ENCODE measurements at places on chromosomes 12 and 14.

DNA sequence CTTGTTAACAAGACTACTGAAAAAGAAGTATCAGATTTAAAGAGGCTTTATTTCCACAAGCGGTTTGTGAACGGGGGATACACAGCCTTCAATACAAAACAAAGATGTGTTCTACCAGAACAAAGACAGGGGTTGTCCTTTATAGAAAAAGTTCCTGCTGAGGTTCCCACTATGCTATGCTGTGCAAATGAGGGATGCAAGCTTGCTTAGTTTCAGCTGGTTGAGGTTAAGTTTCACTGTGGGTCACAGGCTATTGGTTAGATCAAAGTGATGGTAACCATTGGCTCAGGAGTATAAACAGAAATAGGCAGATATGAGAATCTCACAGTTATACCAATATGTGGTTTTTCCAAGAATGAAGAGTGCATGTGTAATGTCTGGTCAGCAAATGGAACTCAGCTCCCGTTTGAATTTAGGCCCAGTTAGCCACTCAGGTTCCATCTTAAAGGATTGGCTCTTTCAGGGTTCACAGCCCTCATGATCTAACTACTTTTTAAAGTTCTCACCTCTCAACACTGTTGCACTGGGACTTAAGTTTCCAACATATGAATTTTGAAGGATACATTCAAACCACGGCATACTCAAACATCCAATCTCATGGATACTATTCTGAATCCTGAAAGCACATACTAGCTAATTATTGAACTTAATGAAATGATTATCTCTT is 215.4 kb upstream of the DCN start:
- DNase-seq: no peak

GRCh38 chr12:50745861-50746260 is 18.0 kb upstream of the ATF1 start:
- no peak for DNase-seq

DNA sequence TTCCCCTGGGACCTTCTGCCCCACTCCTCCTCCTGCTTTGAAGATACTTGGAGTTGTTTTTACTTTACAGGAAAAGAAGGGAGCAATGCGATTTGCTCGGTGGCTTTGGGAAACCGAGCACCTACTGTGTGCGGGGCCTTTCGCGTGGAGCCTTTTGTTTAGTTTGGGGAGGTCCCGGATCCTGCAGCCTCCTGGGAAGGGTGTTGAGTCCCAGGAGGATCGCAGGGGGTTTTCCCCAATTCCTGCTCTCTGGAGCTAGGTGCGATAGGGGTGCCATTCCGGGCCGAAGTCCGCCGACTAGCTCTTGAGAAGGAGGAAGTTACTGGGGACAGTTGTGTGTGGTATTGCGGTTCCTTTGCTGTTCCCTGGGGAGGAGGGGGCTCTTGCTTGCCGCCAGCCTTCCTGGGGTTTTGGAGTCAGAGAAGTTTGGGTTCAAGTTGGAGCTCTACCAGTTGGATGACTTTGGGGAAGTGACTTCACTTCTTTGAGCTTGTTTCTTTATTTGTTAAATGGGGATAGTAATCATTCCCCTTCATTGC is 1.1 kb downstream of the BRI3BP start:
- DNase-seq: no peak

DNA sequence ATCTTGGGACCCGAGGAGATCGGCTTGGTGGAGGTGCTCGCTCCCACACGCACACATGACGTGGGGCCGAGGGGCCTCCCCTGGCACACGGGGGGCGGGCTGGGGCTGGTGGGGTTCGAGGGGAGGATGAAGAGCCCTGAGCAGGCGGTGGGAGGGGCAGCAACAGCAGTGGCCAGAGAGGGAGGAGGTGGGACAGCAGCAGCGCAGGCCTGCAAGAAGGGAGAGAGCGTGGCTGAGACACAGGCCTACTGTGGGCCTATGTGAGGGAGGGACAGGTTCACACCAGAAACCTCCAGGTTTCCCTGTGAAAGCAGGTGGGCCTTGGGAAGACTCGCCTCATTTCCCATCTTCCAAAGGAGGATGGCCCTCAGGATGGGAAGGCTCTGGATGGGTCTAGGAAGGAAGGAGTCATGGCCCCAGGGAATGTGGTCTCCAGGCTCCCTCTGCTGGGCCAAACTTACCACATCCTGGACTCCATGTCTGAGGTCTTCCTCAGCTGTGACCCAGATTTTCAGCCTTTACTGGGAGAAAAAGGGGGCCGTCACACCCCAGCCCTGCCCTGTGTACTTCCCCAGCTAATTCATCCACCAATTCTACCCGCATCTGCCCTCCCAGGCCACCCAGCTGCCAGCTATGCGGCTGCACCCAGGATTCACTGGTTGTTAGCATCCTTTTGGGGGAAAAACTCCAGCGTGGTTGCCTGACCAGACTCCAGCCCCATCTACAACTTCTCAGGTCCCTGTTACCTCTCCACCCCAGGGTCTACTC is 2.8 kb downstream of the PIANP start:
- no peak for DNase-seq

GRCh38 chr12:77855548-77855947 is 24.9 kb downstream of the NAV3 start:
- DNase-seq: no peak

DNA sequence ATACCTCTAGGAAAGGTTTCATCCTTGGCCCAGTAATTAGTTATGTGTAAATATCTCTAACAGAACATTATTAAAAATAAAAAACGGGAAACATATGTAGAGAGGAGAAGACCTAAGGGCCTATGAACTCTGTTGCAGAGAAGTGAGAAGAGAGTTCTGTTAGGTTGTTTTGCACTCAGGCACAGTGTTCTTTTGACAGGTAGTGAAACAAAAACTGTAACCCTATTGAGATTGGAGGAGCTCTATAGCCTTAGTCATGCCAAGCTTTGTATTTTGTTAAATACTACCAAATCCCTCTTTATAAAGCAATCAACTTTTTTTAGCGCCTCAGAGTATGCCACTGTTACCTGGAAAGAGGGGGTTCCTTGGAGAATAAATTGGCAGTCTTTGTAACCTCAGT is 77.6 kb downstream of the CNTN1 start:
- DNase-seq: no peak

DNA sequence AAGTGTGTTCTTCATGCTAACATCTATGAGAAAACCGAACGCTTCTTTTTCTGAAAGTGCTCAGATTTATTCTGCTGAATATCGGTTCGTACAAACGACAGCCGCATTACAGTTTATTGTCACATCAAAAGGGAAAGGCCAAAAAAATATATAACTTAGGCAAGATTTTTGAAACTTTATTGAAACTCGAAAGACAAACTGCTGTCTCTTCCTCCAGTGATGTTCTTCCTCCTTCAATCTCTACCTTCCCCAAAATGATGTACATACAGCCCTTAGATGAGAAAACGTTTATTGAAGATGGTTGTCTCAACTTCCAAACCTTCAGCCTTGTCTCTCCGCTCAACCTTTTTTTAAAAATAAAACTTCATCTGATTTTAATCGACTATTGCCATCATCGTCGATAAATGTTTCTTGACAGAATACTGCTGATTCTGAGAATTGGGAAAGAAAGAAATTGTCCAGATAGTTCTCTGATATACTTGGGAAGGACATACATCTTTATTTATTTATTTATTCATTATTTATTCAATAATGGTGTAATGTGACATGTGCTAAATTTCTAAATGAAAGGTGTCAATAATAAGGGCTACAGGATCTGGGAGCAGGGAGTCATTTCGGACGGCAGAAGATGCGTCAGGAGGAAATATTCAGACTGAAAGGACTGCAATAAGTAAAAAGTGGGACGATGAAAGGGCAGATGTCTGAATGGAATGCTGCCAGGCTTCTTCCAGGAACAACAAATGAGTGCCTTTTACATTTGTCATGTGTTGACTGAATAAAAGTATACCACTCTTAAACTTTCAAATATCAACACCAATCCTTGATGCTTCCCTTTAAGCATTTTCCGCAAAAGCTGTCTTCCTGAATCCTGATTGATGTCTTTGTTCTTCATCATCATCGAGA is 817 bp upstream of the MDM1 start:
- no peak for DNase-seq

DNA sequence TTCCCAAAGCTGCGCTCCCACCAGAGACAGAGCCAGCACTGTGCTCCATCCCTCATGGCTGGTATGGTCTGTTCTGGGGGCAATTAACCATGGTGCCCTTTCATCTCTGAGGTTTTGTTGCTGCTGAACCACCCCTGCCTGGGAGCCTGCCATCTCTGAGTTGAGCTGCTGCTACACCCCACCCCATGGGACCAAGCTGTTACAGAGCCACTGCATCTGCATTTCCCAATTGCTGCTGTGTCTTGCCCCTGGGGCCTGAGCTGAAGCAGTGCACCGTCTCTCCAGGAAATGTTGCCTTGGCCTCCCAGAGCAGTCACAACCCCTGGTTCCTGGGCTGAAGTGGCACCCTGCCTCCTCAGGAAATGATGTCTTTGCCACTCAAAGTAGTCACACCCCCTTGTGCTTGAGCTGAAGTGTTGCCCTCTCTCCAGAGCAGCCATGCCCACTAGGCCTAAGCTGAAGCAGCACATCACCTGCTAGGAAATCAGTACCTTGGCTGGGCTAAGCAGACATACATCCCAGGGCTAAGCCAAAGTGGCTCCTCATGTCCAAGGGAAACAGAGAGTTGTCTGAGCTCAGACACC is 140.3 kb downstream of the RERGL start:
- DNase-seq: no peak

DNA sequence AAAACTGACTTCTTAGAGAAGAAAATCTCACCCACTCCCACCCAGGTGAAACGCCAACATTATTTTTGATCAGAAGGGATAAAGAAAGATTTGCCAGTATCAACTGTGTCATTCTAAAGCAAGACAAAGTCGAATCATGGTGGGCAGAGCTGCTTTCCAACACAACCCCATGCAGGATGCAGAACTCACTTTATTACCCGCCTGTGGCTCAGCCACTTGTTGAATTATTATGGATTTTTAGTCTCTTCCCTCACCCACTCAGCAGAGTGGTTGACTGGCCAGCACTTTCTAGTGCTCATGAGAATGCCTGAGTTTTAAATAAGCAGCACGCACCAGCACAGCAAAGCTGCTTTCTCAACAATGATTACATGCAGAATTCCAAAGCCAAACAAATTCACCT is 32.1 kb downstream of the CRACR2A start:
- DNase-seq: no peak

DNA sequence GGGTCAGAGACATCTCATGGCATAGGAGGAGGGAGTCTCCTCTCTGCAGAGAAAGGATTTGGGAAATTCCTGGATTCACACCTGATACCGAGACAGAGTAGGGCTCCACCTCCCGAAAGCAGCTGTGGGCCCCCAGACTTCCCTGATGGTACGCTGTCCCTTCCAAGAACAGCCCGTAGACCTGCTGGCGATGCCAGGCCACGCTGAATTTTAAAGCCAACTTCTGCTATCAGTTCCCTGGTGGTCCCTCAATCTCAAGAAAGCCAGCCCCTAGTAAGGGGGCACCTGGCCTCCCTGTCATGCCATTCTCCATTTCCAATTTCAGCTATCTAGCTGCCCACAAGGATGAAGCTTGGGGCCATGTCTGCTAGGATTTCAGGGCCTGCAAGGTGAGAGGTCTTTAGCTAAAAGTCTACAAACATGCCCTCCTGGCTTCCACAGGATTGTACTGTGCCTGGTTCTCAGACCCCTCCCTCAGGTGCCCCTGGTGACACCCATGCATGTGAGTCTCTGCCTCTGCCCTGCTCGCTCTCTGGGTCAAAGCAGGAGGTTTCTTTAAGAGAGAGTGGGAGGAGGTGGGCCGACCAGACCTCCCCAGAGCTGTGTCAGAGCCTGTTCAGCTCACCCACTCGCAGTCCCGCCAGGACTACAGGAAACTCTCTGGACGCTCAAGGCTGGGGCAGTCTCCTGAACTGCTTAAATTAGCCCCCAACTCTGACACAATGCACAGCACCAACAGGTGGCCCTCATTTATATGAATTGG is 30.5 kb downstream of the ANO2 start:
- DNase-seq: no peak

- peak; percentile 1 for DNase-seq
These were observed 117.4 kb upstream of the RTL1 start for GRCh38 chr14:101020834-101021370.

DNA sequence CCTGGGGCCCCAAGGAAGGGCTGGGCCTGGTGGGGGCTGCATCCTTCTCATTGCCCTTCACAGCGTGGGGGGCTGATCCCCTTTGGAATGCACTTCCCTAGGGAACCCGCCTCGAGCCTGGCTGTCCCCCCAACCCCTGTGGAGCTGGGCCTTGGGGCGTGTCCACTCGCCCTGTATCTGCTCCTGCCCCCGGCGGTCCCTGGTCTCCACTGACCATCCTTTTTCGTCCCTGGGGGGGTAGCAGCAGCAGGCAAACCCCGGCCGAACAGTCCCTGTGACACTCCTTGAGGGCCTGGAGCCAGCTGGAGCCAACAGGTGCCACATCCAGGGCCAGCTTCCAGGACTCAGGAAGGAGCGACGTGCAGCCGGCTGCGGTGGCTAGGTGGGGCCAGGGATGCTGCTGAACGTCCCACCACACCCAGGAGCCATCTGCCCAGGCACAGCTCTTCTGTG is 9.4 kb upstream of the GPR132 start:
- no peak for DNase-seq

DNA sequence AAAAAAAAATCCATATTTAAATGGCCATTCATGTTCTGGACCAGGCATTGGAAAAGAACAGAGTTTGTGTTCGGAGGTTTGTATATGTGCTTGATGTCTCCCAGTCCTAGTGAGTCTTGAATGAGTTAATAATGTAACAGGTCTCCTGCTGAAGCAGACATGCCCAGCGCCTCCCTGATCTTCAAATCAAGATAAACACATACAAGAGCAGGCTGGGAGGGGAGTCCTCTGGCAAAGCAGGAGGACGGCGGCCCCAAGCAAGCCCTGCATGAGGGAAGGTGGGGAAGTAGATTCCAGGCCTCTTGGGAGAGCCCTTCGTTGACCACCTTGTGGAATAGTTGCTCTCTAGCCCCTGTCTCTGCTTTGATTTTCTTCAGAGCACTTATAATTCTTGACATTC is 156.3 kb downstream of the ZFP36L1 start:
- DNase-seq: no peak

DNA sequence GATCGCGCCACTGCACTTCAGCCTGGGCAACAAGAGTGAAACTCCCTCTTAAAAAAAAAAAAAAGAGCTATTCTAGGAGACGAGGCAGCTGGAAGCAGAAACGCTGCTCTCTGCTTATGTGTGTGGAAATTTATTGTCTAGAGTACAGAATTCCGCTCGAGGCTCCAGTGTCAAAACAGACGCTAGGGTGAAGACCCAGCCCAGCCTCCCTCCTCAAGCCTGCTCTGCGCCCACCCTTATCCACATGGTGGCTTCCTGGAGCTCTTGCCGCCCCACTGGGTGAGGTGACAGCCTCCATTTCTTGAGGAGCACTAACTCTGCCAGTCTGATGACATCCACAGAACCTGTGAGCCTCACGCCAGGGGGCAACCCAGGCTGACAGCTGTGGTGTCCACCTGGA is 49.5 kb upstream of the DLK1 start:
- no peak for DNase-seq

- no peak for DNase-seq
These were observed 124.9 kb downstream of the DERA start for GRCh38 chr12:16036073-16036472.

All from activated CD8-positive, alpha-beta memory T cell treated with anti-CD3 and anti-CD28 coated beads, Interleukin-2, amount 50 U/mL, for 4 hours (primary cell).